Mesenchymal stem cell (in vitro differentiated cells and primary cell): ENCODE measurements at places on chromosomes 16 and 17.

DNA sequence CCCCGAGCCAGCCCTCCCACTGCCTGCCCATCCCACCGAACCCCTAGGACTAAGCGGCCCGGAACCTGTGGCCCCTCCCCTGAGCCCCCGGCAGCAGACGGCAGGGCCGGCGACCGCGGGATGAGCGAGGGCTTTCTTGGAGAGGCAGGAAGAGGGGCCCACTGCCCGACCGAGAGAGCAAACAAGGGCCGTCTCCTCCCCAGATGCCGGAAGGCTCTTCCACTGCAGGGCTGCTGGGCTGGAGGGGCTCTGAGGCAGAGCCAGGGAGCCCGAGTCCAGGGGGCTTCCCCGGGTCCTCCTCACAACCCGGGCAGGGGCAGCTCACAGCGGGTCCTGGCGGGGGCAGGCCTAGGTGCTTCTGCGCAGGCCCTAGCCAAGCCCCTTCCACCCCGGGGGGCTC lies 2.9 kb downstream of the PERCC1 start:
- no peak overlapping the region for H3K27ac ChIP-seq
- H3K4me1 ChIP-seq = peaks cover 10% of the 10 kb centered on the region
- DNase-seq = no peak
- no peaks in the 10 kb centered on the region for H3K36me3 ChIP-seq

- no peak overlapping the region for H3K27ac ChIP-seq
- peaks cover 11% of the 10 kb centered on the region for H3K27me3 ChIP-seq
- no peaks in the 10 kb centered on the region for H3K36me3 ChIP-seq
- H3K4me1 ChIP-seq = peaks cover 3% of the 10 kb centered on the region
- DNase-seq = no peak
These were observed 48.0 kb upstream of the ZFHX3 start for GRCh38 chr16:73095885-73096421.

GRCh38 chr17:50514936-50515702 lies 6.9 kb downstream of the MYCBPAP start:
- H3K4me3 ChIP-seq = no peak overlapping the region
- peaks cover 17% of the 10 kb centered on the region for H3K4me1 ChIP-seq
- H3K27ac ChIP-seq = peak overlapping the region; percentile 83
- no peaks in the 10 kb centered on the region for H3K36me3 ChIP-seq
- H3K27me3 ChIP-seq = no peaks in the 10 kb centered on the region

GRCh38 chr17:12296209-12296625 lies 275.5 kb downstream of the MAP2K4 start:
- peaks cover 2% of the 10 kb centered on the region for H3K4me1 ChIP-seq
- DNase-seq = no peak
- H3K27ac ChIP-seq = peak overlapping the region; percentile 36
- H3K27me3 ChIP-seq = no peaks in the 10 kb centered on the region

GRCh38 chr16:2237493-2238149 lies 1.4 kb downstream of the DNASE1L2 start:
- H3K4me1 ChIP-seq = peaks cover 20% of the 10 kb centered on the region
- H3K36me3 ChIP-seq = peaks cover 42% of the 10 kb centered on the region
- no peak overlapping the region for H3K27ac ChIP-seq
- no peak for DNase-seq

GRCh38 chr17:82465023-82465603 lies 6.6 kb downstream of the NARF start:
- peaks cover 2% of the 10 kb centered on the region for H3K4me1 ChIP-seq
- H3K4me3 ChIP-seq = no peak overlapping the region
- no peak for DNase-seq

DNA sequence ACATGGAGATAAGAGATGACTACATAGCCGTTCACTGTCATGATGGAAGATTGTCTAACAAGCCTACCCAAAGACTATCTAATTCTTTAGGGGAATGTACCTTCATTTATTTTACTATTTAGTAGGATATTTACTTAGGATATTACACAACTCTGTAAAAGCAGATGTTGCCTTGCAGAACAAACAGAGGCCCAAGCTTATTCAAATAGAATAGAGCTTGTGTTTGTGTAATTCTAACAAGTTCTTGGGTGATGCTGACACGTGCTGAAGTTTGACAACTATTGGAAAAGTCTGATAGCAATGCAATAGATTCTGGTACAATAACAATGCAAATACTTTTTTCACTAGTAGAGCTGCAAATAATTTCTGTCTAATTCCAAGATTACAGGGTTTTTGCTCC lies 447.6 kb downstream of the TOX3 start:
- no peaks in the 10 kb centered on the region for H3K4me1 ChIP-seq
- peaks cover 5% of the 10 kb centered on the region for H3K27me3 ChIP-seq
- no peak overlapping the region for H3K27ac ChIP-seq

- peak overlapping the region; percentile 13 for H3K4me3 ChIP-seq
- H3K27me3 ChIP-seq = no peaks in the 10 kb centered on the region
- peak; percentile 47 for DNase-seq
- H3K36me3 ChIP-seq = no peaks in the 10 kb centered on the region
These were observed 71.3 kb downstream of the FTO start for GRCh38 chr16:53775106-53775820.

DNA sequence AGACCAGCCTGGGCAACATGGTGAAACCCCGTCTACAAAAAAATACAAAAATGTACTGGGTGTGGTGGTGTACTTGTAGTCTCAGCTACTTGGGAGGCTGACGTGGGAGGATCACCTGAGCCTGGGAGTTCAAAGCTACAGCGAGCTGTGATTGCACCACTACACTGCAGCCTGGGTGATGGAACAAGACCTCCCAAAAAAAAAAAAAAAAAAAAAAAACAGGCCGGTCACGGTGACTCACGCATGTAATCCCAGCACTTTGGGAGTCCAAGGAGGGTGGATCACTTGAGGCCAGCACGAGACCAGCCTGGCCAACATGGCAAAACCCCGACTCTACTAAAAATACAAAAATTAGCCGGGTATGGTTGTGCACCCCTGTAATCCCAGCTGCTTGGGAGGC lies 12.7 kb upstream of the APPBP2 start:
- H3K27me3 ChIP-seq = no peaks in the 10 kb centered on the region
- no peak overlapping the region for H3K27ac ChIP-seq
- no peaks in the 10 kb centered on the region for H3K4me1 ChIP-seq
- DNase-seq = no peak
- no peaks in the 10 kb centered on the region for H3K36me3 ChIP-seq

GRCh38 chr16:86431540-86431939 lies 78.8 kb upstream of the FOXF1 start:
- H3K27ac ChIP-seq = no peak overlapping the region
- H3K4me1 ChIP-seq = no peaks in the 10 kb centered on the region
- H3K4me3 ChIP-seq = no peak overlapping the region
- no peak for DNase-seq
- no peaks in the 10 kb centered on the region for H3K36me3 ChIP-seq

DNA sequence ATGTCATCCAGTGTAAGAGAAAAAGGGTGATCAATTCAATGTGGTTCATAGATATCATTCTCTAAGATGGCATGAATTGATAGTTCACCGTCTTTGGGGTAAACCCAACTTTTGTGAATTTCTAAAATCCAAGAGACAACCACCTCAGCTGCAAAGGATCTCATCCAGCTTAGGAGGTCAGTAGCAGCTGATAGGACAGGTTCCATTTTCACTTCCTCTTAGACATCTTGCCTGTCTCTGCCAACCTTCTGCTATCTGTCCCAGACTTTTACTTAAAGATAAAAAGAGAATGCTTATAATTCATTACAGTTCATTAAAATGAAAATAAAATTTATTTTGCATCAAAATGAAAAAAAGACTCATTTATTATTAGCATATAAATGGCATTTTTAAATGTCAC lies 468.2 kb downstream of the XYLT1 start:
- no peaks in the 10 kb centered on the region for H3K36me3 ChIP-seq
- no peak overlapping the region for H3K4me3 ChIP-seq
- no peaks in the 10 kb centered on the region for H3K4me1 ChIP-seq
- H3K27me3 ChIP-seq = no peaks in the 10 kb centered on the region
- no peak overlapping the region for H3K27ac ChIP-seq

DNA sequence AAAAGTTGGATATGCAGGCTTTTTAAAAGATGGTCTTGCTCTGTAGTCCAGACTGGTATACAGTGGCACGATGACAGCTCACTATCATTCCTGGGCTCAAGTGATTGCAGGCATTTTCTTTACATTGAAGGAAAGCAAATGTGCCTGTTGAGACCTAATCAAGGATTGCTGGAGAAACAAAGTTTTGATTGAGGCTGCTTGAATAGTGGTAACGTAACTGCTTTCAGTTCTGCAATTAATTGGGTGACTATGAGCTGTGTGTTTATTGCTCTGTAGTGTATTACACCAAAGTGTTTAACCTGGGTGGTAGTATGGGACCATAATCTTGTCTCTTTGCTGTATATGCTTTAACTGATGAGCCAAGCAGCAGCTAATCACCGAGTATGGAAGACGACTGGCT lies 2.3 kb downstream of the UBB start:
- H3K36me3 ChIP-seq = peaks cover 20% of the 10 kb centered on the region
- no peaks in the 10 kb centered on the region for H3K27me3 ChIP-seq
- DNase-seq = no peak
- no peak overlapping the region for H3K27ac ChIP-seq
- no peak overlapping the region for H3K4me3 ChIP-seq
- H3K4me1 ChIP-seq = peaks cover 7% of the 10 kb centered on the region

- H3K27ac ChIP-seq = no peak overlapping the region
- DNase-seq = no peak
- H3K27me3 ChIP-seq = peaks cover 80% of the 10 kb centered on the region
These were observed 5.5 kb downstream of the DLX3 start for GRCh38 chr17:49989518-49989880.
